Activated T-helper 2 cell treated with anti-CD3 and anti-CD28 coated beads, Interferon-gamma antibody, Interleukin-2, Interleukin-4, amounts not matched to agents 10 μg/mL and 5 μg/mL and 100 μg/mL, durations not matched to agents 14 hours and 24 hours and 36 hours (primary cell): ENCODE measurements at places on chromosomes 5 and 9. TPM values are rescaled to one million over a fixed set of nuclear protein-coding genes. Genes with fewer than 3 reads are reported as not detected.

Gene C8G
- total RNA-seq: 0.76 and 0.89 TPM in 2 replicates

Gene ZNF454
- not detected in 2 replicates for total RNA-seq

Gene FOXD4L5
- total RNA-seq: 0.09 and 0.23 TPM in 2 replicates

Gene CDKN2A
- total RNA-seq: 5.8 and 7.4 TPM in 2 replicates

Gene IRX2
- total RNA-seq: not detected in 2 replicates

Gene SLC46A2
- not detected in 2 replicates for total RNA-seq

Gene TLE1
- total RNA-seq: 0.14 and 0.41 TPM in 2 replicates

GRCh38 chr9:81112627-81113452, 576.5 kb downstream of the TLE1 start:
- H3K27ac ChIP-seq: no peak overlapping the region
- no peaks in the 10 kb centered on the region for H3K36me3 ChIP-seq
- H3K4me1 ChIP-seq: no peaks in the 10 kb centered on the region
- H3K27me3 ChIP-seq: no peaks in the 10 kb centered on the region
- no peak for DNase-seq
- H3K4me3 ChIP-seq: no peak overlapping the region

DNA sequence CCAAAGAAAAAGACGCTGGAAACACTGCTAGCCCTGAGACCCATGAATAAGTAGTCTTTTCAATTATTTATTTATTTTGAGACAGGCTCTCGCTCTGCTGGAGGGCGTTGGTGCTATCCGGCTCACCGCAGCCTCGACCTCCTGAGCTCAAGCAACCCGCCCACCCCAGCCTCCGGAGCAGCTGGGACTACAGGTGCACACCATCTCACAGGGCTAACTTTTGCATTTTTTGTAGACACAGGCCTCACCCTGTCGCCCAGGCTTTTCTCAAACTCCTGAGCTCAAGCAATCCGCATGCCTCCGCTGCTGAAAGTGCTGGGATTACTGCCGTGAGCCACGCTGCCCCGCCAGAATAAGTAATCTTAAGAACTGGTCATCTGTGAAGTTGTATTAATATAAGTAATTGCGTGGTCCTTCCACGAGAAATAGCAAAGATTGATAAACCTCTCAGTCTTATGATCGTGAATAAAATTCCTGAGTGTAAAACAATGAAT, 1.6 kb downstream of the ANXA2R start:
- no peaks in the 10 kb centered on the region for H3K27me3 ChIP-seq
- peak overlapping the region; percentile 82 for H3K27ac ChIP-seq
- peak overlapping the region; percentile 80 for H3K4me3 ChIP-seq
- H3K36me3 ChIP-seq: no peaks in the 10 kb centered on the region

DNA sequence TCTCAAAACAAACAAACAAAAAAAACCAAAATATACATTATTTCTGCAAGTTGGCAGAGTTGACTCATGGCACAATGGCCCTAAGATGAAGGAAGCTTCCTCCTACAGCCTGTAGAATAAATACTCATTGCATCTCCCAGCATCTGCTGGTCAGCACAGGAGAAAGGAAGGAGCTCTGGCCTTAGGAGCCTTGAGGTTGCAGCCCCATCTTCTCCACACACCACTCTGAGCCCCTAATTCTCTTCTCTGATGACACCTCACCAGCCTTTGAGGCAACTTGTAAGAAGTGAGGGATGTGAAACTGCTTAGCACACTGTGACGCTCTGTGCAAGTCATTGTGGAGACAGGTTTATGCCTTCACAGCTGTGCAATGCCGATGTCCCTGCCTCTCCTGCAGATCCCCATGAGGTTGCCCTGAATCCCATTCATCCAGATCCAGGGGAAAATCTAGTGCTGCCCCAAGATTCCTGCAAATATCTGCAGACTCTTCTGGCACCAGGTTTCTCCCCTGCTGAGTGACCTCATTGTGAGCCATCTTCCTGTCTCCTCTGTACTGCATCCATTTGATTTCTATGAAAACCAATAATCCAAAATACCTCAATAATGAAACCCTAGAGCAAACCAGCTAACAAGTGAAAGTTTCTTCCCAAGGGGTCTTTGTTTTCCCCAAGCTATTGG, 65.3 kb upstream of the TGFBR1 start:
- DNase-seq: no peak
- H3K4me1 ChIP-seq: peaks cover 30% of the 10 kb centered on the region
- H3K4me3 ChIP-seq: no peak overlapping the region
- peaks cover 12% of the 10 kb centered on the region for H3K36me3 ChIP-seq
- peaks cover 5% of the 10 kb centered on the region for H3K27me3 ChIP-seq

DNA sequence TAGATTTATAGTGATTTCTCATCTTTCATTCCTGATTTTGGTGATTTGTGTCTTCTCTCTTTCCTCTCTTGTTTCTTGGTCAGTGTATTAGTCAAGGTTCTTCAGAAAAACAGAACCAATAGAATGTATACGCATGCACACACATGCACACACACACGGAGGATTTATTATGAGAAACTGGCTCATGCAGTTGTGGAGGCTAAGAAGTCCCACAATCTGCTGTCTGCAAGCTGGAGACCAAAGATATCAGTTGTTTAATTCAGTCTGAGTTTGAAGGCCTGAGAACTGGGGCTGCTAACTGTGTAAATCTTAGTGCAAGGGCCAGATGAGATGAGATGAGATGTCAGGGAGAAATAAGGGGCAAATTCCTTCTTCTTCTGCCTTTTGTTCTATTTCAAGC, 5.7 kb upstream of the RPS23 start:
- no peak for DNase-seq
- H3K27ac ChIP-seq: no peak overlapping the region
- H3K4me1 ChIP-seq: peaks cover 20% of the 10 kb centered on the region
- H3K36me3 ChIP-seq: no peaks in the 10 kb centered on the region

- DNase-seq: no peak
- H3K36me3 ChIP-seq: peaks cover 6% of the 10 kb centered on the region
- no peak overlapping the region for H3K4me3 ChIP-seq
- H3K27me3 ChIP-seq: no peaks in the 10 kb centered on the region
These were observed 13.6 kb upstream of the CFAP157 start for GRCh38 chr9:127693143-127693542.

DNA sequence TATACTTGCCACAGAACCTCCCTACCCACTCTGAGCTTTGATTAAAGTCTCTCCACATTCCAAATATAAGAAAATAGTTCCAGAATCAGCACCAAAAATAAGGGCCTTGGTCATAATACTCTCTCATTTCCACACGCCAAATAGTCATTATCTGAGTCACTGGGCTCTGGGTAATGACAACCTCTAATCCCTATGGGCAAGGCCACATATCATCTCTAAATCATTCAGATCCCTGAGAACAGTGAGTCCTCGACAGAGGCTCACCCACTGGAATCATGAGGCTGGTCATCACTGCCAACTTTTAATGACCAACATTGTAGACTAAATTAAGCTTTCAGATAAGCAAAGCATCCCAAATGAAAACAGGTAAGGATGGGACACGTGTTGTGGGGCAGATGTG, 28.1 kb downstream of the FAM114A2 start:
- DNase-seq: no peak
- no peak overlapping the region for H3K27ac ChIP-seq
- peaks cover 3% of the 10 kb centered on the region for H3K36me3 ChIP-seq
- no peak overlapping the region for H3K4me3 ChIP-seq
- H3K27me3 ChIP-seq: no peaks in the 10 kb centered on the region

- no peak overlapping the region for H3K27ac ChIP-seq
- H3K4me3 ChIP-seq: no peak overlapping the region
- DNase-seq: no peak
- H3K36me3 ChIP-seq: no peaks in the 10 kb centered on the region
These were observed 236.5 kb upstream of the IL12B start for GRCh38 chr5:159566832-159567231.

- no peak for DNase-seq
- peaks cover 13% of the 10 kb centered on the region for H3K27me3 ChIP-seq
- peaks cover 2% of the 10 kb centered on the region for H3K4me1 ChIP-seq
- H3K36me3 ChIP-seq: no peaks in the 10 kb centered on the region
- H3K27ac ChIP-seq: no peak overlapping the region
These were observed 100.0 kb upstream of the PIK3R1 start for GRCh38 chr5:68115584-68115983.

DNA sequence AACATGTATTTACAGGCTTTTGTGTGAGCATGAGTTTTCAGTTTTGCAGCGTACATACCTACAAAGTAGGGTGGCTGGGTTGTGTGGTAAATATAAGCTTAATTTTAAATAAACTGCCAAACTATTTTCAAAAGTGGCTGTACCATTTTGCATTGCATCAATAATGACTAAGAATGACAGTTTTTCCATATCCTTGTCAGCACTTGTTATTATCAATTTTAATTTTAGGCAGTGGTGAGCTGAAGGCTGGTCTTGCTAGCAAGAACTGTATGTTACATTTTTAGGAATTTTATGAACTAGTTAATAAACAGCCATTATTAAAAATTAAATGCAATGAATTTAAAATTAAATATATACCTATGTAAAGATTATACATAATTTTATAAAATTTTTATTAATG, 6.6 kb downstream of the SNX2 start:
- no peak for DNase-seq
- H3K4me1 ChIP-seq: peaks cover 9% of the 10 kb centered on the region
- H3K36me3 ChIP-seq: peaks cover 25% of the 10 kb centered on the region

GRCh38 chr5:150301170-150301505, 1.6 kb downstream of the ARSI start:
- no peaks in the 10 kb centered on the region for H3K4me1 ChIP-seq
- H3K27ac ChIP-seq: no peak overlapping the region
- DNase-seq: no peak
- H3K27me3 ChIP-seq: peaks cover 40% of the 10 kb centered on the region
- H3K4me3 ChIP-seq: no peak overlapping the region

DNA sequence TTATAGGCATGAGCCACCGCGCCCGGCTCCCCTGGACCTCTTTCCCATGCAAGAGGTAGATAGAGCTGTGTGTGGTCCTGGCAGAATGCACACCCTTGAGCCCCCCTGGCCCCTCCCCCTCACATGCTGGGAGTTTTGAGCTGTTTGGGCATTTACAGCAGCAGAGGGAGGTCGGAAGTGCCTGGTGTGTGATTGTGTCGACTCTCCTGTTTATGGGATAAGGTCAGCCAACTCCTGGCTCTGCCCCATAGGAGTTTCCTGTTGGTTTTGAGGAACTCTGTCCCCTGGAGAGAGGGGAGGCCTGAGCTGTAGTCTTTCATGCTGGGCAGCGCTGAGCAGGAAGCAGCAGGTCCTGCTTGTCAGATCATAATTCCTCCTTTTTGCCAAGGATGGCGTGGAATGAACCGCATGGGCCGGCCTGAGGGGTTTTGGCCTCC, 6.0 kb downstream of the LRRC8A start:
- H3K27me3 ChIP-seq: no peaks in the 10 kb centered on the region
- peaks cover 37% of the 10 kb centered on the region for H3K4me1 ChIP-seq
- DNase-seq: no peak
- H3K36me3 ChIP-seq: peaks cover 58% of the 10 kb centered on the region
- H3K27ac ChIP-seq: no peak overlapping the region

DNA sequence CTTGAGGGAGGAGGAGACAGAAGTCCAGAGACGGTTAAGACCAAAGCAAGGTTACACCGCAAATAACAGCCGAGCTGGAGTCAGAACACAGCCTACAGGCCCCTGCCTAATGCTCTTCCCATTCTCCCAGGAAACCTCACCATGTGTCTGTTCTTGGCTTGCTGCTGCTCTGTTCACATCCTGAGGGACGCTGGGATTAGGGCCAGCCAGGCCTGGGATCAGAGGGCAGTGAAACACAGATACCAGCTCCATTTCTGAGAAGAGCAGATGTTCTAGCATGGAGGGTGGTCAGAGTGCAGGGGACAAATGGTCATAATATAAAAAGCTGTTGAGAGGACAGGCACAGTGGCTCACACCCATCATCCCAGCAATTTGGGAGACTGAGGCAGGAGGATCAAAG, 124.8 kb upstream of the LARP1 start:
- no peak overlapping the region for H3K27ac ChIP-seq
- peaks cover 4% of the 10 kb centered on the region for H3K27me3 ChIP-seq
- H3K4me3 ChIP-seq: no peak overlapping the region
- no peaks in the 10 kb centered on the region for H3K4me1 ChIP-seq
- DNase-seq: no peak
- H3K36me3 ChIP-seq: no peaks in the 10 kb centered on the region

DNA sequence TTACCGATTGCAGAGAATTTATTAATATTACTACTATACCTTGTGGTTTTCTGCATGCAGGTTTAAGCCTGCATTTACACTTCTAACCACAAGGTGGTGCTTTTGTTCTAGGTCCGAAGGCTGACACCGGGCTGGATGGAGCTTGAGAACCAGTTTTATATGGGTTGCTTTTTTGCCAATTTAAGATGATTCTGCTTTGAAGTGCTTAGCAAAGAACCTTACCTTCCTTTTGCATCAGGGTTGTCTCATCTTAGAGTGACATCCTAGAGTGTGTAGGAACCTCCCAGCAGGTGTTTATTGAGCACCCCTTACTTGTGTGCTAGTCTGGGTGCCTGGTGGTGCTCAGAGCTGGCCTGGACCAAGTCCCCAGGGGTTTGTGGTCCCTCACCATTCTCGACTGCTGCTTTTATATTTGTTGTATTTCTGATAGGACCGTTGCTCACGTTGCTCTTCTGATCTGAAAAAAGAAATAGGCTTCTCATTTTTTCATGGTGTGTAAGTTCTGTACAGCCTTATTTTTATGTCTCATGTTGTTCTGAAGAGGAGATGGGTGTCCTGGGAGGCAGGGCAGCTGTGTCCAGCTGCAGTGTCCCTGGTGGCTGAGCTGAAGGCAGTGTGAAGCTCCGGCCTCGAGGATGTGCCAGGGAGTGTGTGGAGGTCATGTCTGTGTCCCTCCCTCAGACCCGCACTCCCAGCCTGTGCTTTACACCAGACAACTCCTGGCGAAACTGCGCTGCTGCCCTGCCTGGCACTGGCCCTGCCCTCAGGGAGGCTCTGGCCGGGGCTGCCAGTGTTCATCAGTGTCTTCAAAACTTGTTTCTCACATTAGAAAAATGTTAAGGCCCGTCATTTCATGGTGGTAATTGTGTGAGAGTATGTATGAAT, 54.3 kb downstream of the EHMT1 start:
- H3K36me3 ChIP-seq: peaks cover 21% of the 10 kb centered on the region
- no peaks in the 10 kb centered on the region for H3K27me3 ChIP-seq
- peaks cover 16% of the 10 kb centered on the region for H3K4me1 ChIP-seq
- peak; percentile 16 for DNase-seq

GRCh38 chr9:125906893-125907292, 159.7 kb downstream of the PBX3 start:
- no peak overlapping the region for H3K4me3 ChIP-seq
- DNase-seq: no peak
- peaks cover 18% of the 10 kb centered on the region for H3K27me3 ChIP-seq
- no peak overlapping the region for H3K27ac ChIP-seq
- H3K4me1 ChIP-seq: no peaks in the 10 kb centered on the region
- H3K36me3 ChIP-seq: no peaks in the 10 kb centered on the region

DNA sequence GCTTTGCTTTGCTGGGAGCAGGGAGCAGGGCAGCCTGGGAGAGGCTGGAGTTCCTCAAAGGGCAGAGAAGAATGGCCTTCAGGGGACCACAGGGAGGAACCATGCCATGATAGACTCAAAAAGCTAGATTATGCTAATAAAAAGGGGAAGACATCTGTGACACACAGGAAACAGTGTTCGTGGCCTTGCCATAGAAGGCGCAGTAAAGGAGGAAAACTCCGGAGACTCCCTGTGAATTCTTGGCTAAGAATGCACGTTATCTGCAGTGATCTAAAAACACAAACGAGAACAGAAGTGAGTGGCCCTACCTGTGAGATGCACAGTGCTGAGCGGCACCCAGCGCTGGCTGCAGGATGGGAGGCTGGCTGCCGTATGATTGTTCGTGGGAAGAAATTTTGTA, 15.9 kb upstream of the LTC4S start:
- H3K4me3 ChIP-seq: no peak overlapping the region
- H3K27me3 ChIP-seq: no peaks in the 10 kb centered on the region
- H3K4me1 ChIP-seq: peaks cover 2% of the 10 kb centered on the region
